ENCODE measurements at places on chromosomes 3 and 15. TPM values are rescaled to one million over a fixed set of nuclear protein-coding genes. Genes with fewer than 3 reads are reported as not detected.
A peak's percentile ranks its signal among the peaks of the same experiment; 100 is the strongest.

GPR87 gene
- 1.2 TPM for total RNA-seq

- H3K27me3 ChIP-seq: no peaks in the 10 kb centered on the region
- no peak overlapping the region for H3K27ac ChIP-seq
- DNase-seq: no peak
- no peaks in the 10 kb centered on the region for H3K4me1 ChIP-seq
- H3K4me3 ChIP-seq: no peak overlapping the region
- H3K36me3 ChIP-seq: no peaks in the 10 kb centered on the region
Measured at GRCh38 chr15:77059786-77060361, 11.0 kb downstream of the TSPAN3 start.

GOLGA8T gene
- total RNA-seq: not detected

DNA sequence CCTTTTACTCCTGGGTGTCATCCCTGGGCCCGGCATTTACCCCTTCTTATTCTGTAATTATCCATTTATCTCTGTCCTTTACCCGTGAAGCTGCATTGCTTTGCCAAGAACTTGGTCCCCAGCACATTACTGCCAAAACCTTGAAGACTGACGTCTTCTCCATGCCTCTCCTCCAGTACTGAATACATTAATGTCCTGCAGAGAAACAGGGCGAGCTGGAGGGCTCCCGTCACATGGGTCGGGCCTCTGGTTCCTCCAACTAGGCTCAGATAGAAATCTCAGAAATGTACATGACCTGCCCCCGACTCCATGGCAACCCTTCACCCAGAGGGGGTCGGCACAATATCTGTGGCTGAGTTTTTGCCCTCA, 445 bp downstream of the EFCAB12 start:
- H3K4me3 ChIP-seq: peak overlapping the region; percentile 71
- peaks cover 14% of the 10 kb centered on the region for H3K36me3 ChIP-seq
- DNase-seq: no peak
- H3K27me3 ChIP-seq: no peaks in the 10 kb centered on the region
- H3K27ac ChIP-seq: no peak overlapping the region
- peaks cover 7% of the 10 kb centered on the region for H3K4me1 ChIP-seq

- no peaks in the 10 kb centered on the region for H3K27me3 ChIP-seq
- no peak for DNase-seq
- H3K36me3 ChIP-seq: no peaks in the 10 kb centered on the region
- H3K4me3 ChIP-seq: no peak overlapping the region
- H3K27ac ChIP-seq: no peak overlapping the region
- no peaks in the 10 kb centered on the region for H3K4me1 ChIP-seq
Measured at GRCh38 chr3:183268366-183268765, 15.3 kb downstream of the B3GNT5 start.

DNA sequence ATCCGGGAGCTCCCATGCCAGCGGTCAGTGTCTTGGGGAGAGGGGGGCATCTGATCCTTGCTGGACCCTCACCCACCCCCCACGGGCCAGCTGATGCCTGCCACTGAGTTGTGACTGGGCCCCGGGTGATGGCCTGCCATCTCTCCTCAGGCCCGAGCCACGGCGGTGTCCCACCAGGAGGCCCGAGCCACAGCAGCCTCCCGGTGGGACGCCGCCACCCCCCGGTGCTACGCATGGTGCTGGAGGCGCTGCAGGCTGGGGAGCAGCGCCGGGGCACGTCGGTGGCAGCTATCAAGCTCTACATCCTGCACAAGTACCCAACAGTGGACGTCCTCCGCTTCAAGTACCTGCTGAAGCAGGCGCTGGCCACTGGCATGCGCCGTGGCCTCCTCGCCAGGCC, 4.3 kb downstream of the H1-8 start:
- H3K27ac ChIP-seq: no peak overlapping the region
- H3K27me3 ChIP-seq: no peaks in the 10 kb centered on the region
- H3K36me3 ChIP-seq: no peaks in the 10 kb centered on the region

- H3K36me3 ChIP-seq: no peaks in the 10 kb centered on the region
- H3K27ac ChIP-seq: no peak overlapping the region
- DNase-seq: no peak
Measured at GRCh38 chr15:68352401-68353062, 75.0 kb downstream of the FEM1B start.

TIMP4 gene
- not detected for total RNA-seq

DNA sequence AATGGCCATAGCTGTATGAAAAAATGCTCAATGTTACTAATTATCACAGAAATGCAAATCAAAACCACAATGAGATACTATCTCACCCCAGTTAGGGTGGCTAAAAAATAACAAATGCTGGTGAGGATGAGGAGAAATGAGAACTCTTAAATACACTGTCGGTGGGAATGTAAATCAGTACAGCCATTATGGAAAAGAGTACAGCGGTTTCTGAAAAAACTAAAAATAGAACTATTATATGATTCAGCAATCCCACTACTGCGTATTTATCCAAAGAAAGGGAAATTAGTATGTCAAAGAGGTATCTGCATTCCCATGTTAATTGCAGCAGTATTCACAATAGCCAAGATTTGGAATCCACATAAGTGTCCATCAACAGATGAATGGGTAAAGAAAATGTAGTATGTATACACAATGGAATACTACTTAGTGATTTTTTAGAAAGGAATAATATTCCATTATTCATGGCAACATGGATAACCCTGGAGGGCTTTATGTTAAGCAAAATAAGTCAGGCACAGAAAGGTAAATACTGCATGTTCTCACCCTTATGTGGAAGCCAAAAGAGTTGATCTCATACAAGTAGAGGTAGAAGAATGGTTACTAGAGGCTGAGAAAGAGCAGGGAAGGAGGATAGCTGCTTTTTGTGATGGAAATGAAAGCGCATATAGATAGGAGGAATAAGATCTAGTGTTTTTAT, 35.0 kb downstream of the SERP1 start:
- H3K4me1 ChIP-seq: no peaks in the 10 kb centered on the region
- no peak overlapping the region for H3K27ac ChIP-seq
- no peak overlapping the region for H3K4me3 ChIP-seq
- H3K36me3 ChIP-seq: no peaks in the 10 kb centered on the region

WNT5A gene
- not detected for total RNA-seq

Data from CD8-positive, alpha-beta memory T cell (primary cell).